AG20443 (cell line): ENCODE measurements at places on chromosomes 6 and 20.

GRCh38 chr6:74069089-74069581 is 373.1 kb downstream of the CD109 start:
- DNase-seq, result peak; percentile 46

- no peak for DNase-seq
Measured at GRCh38 chr6:157187182-157188083, 135.9 kb downstream of the TMEM242 start.

DNA sequence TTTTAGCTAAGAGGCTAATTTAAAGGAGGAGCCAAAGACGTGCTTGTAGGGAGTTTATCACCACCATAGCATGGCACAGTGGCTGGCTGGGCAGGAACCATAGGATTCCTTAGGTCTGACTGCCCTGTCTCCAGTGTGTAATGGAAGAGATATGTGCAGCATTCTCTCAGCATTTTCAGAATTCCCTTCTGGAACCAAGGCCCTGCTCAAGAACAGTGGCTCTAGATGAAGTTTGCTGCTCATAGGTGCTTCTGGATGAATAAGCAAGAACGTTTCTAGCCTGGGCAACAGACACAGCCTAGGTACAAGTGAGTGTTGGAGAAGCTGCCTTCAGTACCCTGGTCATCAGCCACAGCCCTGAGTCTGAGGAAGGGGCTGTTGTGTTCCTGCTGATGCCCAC is 69.1 kb downstream of the LCA5 start:
- DNase-seq, result peak; percentile 37

GRCh38 chr20:41411391-41411847 is 44.8 kb upstream of the EMILIN3 start:
- DNase-seq, result peak; percentile 53

DNA sequence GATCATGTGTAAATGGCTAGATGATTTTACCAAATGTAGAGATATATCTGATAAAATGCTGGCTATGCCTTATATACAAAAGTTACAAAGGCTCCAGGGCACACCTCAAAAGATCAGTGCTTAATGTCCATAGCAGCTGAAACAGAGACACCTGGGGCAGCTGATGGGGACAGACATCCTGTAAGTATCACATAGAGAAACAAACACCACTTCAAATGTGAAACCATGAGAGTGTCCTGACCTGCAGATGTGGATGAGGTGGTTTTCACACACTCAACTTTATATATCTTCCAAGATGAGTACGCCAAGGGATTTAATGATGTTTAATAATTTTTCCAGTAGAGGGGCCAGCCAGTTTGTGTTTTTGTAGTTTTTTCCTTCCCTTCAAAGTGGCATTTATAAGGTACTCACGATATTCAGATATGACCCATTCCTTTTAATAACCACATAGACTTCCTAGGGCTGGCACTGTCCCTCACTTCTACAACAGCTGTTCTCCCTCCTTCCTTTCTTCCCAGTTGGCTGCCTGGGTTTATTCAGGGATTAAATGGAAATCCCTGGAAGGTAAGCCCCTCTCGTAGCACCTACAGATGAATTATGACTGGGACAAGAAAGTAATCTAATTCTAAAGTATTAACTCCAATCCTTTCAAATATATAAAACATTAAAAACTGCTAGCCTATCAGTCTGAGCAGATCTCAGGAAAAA is 50.3 kb upstream of the MCM9 start:
- no peak for DNase-seq

DNA sequence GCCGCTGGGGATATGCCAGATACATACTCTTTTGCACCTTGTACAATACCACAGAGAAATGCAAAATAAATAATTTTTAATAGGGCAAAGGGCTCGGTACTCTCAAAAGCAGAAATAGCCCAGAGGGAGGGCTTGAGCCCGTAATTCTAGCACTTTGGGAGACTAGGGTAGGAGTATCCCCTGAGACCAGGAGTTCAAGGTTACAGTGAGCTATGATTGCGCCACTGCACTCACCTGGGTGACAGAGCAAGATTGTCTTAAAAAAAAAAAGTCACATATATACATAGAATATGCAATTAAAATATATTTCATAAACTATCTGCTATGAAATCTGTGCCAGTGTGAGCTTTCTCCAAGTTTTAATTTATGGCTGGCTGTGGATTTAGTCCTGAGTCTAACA is 818 bp upstream of the TRMT11 start:
- DNase-seq, result no peak

DNA sequence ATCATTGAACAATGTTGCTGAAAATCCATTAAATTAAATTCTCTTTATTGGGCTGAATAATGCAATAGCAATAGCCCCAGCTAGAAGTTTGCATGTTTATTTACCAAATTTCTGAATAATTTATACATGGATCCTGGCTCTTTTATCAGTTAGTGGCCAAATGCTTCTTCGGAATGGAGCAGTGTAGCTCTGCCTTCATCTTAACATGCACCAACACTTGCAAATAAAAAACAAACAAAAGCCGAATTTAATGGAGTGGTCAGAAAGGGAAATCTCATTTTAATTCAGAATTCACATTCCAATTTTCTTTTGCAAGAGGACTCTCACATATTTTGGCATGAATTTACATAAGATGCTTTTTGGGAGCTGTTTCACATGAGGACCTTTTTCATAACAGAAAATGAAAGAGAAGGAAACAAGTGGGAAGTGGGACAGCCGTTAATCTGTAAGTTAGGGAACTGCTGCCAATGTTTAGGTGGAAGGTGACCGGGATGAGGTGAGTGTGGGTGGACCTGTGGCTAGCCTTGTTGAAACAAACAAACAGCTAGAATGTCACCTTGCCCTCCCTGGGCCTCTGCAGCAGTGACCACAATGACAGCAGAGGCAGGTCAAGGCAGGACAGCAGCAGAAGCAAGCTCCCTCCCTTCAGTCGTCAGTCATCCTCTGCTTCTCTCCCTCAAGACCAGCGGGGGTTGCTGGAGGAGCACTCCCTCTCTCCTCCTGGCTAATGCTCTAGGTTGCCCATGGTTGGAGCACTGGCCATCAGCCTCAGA is 73.2 kb downstream of the INSM1 start:
- DNase-seq, result no peak

GRCh38 chr6:146253691-146254090 is 224.8 kb downstream of the GRM1 start:
- no peak for DNase-seq

DNA sequence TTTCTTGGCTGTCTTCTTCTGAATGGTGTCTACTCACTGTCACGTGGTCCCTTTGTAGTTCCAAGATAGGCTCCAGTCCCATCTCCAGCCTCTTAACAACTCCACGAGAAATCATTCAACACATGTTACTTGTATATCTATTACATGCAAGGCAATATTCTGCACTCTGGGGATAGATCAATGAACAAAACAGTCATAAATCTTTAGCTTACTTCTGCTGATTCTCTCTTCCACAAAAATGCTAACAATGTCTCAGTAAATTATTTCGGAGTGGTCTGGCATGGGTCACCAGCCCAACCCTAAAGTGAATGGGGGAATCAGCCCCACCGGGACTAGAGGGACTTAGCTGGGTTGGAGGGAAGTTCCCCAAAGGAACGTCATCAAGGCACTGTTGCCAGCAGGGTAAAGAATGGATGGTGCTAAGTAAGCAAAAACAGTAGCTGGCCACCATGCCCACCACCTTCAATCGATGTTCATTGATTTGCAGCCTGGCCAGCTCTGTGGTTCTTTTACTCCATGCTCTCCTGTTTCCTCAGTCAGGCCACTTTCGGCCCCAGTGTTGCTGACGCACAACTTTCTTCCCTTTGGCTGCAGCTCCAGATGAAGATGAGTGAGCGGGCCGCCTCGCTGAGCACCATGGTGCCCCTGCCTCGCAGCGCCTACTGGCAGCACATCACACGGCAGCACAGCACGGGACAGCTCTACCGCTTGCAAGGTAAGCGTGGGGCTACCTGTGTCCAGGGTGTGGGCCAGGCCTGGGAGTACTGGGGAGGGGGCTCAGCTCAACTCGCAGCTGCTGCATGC is 167.7 kb downstream of the DOK5 start:
- DNase-seq, result peak; percentile 21

- no peak for DNase-seq
Measured at GRCh38 chr6:155894758-155895157, 439.1 kb upstream of the NOX3 start.
